ENCODE measurements at places on chromosomes 13 and 19.

DNA sequence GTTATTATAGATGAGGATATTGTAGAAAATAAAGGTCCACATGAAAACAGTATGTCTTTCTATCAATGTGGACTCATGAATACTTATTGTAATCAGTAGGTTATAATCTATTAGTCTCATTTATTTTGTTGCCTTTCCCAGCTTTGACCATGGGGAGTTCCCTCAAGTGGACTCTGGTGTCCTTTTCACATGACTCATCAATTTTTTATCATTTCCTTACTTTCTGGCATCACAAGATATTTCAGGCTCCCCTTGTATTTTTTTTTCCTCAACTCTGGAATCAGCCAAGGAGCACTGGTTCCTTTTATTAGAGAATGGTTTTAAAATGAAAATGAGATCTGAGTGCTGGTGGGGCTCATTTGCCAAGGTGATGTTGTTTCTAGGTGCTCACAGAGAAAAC is 63.4 kb upstream of the DIAPH3 start:
- no peak for DNase-seq

DNA sequence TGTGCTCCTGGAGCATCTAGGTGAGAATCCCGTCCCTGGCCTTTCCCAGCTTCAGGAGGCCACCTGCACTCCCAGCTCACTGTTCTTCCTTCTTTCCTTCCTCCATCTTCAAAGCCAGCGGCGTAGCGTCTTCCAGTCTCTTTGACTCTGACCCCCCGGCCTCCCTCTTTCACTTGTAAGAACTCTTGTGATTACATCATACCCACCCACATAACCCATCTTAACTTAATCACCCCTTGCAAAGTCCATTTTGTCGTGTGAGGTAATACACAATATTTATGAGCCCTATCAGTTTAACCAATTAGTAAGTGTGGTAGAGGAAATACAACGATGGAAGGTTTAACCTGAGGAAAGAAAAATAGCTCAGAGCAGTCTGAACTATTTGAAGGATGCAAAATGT is 4.6 kb upstream of the CDC16 start:
- DNase-seq, result peak; percentile 33

- no peak for DNase-seq
Measured at GRCh38 chr19:709196-709964, 645 bp downstream of the PALM start.

GRCh38 chr13:100381595-100382224 is 206.9 kb downstream of the GGACT start:
- no peak for DNase-seq

DNA sequence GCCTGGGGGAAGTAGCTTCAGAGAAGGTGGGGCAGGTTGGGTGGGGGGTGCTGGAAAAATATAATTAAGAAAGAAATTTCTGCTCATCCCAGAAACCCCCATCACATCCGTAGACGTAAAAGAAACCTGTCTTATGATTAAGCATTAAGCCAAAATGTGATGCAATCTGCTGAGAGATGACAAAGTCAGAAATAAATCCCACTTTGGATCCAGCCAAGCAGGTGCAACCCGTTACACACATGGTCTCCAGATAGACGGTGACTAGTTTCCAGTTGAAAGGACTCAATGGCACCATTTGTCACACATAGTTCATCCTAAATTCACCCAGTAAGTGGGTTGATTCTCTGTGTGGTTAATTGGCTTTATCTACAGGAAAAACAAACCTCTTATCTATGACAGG is 34.1 kb downstream of the PSG5 start:
- DNase-seq, result no peak

DNA sequence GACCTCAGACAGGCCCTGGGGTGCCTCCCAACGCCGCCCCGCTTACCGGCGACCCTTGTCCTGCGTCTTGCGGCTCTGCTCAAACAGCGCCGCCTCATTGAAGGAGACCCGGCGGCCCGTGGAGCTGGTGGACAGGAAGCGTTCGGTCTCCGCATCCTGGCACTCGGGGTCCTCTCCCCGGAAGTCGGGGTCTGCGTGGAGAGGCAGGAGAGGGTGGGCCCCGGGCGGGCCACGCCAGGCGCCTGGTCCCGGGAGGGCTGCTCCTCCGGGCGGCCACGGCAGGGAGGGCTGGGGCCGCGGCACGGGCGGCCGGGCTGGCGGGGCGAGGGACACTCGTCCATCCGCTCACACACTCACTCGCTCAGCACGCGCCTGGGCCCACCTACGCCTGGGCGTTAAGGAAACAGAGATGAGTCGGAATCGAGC is 2.8 kb downstream of the CBARP start:
- no peak for DNase-seq

DNA sequence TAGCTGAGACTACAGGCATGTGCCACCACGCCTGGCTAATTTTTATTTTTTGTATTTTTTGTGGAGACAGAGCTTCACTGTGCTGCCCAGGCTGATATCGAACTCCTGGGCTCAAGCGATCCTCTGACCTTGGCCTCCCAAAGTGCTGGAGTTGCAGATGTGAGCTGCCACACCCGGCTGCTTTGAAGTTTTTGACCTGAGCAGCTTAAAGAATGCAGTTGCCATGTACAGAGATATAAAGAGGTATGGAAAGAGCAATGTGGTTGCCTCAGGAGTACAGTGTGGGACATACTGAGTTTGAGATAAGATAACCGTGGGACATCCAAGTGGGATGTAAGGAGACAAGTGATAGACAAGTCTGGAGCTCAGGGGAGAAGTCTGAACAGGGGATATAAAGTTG is 82.7 kb upstream of the LSM14A start:
- no peak for DNase-seq

DNA sequence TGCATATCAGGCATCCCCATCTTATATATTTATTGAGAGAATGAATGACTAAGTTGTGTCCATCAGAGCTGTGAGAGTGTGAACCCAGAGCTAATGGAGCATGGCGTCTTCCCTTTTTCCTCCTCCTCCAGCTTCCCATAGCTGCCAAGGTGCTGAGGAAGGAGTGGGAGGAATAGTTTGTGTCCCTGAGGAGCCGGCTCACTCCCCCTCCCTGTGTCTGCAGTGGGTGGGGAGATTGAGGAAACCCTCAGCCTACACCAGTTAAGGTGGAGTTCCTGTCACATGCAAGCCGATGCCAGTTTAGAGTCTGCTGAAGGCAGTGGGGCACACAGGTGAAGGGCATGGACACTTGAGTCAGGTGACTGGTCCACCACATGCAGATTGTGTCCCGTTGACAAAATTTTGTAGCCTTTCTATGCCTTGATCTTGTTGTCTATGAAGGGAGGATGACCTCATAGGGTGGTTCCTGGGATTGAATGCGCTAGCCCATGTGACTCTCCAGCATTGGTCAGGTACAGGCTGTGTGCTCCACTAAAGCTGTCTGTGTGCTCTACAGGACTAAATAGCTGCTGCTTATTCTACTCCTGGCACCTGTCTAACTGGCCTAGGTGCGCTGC is 47.6 kb upstream of the GPI start:
- no peak for DNase-seq

DNA sequence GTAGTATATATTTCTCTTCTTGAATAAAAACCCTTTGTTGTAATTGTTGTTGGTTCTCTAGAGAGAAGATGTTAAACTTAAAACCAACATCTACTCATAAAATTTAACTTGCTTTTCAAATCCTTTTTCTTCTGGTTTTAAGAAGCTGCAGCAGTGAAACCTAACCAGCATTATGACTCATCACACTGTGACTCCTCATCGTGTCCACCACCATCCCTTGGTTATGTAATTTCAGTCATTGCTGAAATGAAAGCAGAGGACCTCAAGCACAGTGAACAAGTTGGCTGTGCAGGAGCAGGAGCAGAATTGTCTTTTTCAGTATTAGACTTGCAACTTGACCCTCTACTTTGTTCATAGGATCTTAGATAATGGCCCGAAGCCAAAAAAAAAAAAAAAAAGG is 64.9 kb upstream of the HTR2A start:
- no peak for DNase-seq

DNA sequence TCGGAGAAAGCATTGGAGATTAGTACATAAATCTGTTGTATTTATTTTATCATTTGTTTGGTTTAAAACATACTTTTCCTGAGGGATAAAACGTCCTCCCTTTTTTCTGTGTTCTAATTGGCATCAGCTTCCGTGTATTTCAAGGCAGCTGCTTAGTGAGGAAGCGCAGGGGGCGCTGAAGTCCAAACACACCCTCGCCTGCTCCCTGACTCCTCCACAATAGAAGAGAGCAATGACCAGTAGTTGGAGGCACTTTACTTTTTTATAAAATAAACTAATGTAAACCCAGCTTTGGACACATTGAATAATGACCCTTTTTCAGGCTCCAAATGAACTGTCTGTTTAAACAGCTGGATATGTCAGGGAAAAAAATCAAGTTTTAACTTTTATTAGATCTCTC is 79.9 kb downstream of the RNASEH2B start:
- DNase-seq, result no peak

- no peak for DNase-seq
Measured at GRCh38 chr13:48695776-48696175, 42.0 kb downstream of the CYSLTR2 start.

DNA sequence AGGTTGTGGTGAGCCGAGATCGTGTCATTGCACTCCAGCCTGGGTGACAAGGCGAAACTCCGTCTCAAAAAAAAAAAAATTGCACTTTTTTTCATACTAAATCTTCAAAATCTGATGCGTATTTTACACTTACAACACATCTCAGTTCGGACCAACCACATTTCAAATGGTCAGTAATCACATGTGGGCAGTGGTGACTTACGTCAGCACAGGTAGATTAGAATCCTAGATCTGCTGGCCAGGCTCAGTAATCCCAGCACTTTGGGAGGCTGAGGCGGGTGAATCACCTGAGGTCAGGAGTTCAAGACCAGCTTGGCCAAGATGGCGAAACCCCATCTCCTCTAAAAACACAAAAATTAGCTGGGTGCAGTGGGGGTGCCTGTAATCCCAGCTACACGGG is 1.6 kb upstream of the FARSA start:
- DNase-seq, result no peak

- DNase-seq, result no peak
Measured at GRCh38 chr13:98207416-98207815, 30.3 kb upstream of the RNF113B start.

GRCh38 chr13:47647001-47647400 is 354.1 kb downstream of the SUCLA2 start:
- no peak for DNase-seq

- DNase-seq, result no peak
Measured at GRCh38 chr13:114034481-114034891, 60.6 kb upstream of the C13orf46 start.

- DNase-seq, result no peak
Measured at GRCh38 chr13:50446611-50447010, 396.9 kb downstream of the DLEU7 start.

GRCh38 chr13:92074658-92075057 is 676.2 kb downstream of the GPC5 start:
- no peak for DNase-seq

- no peak for DNase-seq
Measured at GRCh38 chr13:112616586-112617362, 28.8 kb upstream of the TUBGCP3 start.

DNA sequence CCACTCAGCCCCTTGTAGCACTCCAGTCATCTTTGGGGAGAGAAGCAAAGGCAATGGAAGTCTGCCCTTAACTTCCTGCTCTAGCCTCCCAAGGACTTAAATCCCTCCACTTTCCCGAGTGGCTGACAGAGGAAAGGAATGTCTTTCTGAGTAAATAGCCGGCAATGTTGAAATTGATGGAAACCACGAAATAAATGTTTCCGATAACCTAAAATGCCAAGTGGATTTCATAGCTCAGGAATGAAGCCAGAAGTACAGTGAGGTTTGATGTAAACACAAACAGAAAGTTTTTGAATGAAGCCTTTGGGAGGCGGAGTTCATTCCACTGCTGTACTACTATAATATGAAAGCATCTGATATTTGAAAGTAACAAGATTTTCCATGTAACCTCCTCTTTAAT is 14.0 kb upstream of the TBC1D4 start:
- no peak for DNase-seq

GRCh38 chr13:76646946-76647345 is 239.3 kb downstream of the KCTD12 start:
- no peak for DNase-seq

DNA sequence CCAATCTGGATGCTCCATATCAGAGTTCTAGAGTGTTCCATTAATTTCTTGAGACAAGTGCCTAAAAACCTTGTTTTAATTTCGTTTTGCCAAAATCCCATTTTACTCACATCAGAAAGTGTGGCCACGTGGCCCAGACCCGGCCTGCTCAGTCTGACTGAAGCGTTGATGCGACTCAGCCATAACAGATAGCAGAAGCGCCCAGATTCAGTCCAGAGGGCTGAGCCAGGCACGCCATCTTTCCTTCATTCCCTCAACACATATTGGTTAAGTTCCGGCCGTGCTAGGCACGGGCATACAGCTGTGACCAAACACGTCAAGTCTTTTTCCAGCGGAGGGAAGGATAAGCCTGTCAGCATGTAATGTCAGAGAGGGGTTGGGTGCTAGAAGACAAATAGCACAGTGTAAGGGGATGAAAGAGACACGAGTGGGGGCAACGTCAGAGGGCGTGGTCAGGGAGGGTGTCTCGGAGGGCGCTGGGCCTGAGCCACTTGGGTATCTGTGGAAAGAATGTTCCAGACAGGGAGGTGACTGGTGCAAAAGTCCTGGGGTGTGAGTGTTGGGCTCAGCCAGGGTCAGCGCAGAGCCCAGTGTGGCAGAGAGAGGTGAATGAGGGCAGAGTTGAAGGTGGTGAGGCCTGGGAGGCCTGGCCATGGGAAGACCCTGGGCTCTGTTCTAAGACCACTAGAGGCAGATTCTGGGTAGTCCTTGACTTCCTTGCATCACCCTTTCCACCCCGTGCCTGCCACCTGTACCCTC is 3.1 kb downstream of the F10 start:
- no peak for DNase-seq

DNA sequence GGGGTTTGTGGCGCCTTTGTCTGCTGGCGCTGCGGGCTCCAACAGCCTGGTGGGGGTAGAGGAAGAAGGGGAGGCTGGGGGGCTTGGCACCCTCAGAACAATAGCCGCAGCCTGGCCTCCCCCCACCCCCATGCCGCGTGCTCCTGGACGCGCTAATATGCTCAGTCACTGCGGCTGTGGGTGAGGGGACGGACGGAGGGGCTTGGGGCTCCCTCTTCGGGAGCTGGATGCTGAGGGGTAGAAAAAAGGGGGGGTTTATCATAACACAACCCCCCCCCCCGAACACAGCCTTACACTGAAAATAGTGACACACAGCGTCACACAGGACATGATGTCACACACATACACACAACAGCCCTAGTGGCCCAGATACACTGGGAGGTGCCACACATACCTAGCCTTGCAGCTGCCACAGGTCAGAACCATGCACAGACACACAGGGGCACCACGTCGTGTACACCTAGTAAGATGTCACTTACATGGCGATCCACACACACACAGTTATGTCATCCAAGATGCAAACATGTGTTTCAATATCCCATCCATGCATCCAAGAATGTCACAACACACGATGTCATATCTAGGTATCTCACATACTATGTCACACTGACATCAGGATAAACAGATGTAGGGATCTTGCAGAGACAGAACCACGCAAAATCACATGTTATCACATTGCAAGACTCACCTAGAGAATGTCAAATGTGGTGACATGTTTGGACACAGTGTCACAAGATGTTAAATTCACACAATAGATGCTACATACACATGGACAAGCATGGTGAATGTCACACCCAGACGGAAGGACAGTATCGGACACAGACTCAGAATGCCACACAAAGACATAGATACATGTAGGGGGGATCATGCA is 806 bp downstream of the MAST1 start:
- DNase-seq, result no peak

- DNase-seq, result no peak
Measured at GRCh38 chr19:30807278-30807677, 435.1 kb downstream of the ZNF536 start.

- no peak for DNase-seq
Measured at GRCh38 chr19:19661675-19662251, 1.7 kb downstream of the ATP13A1 start.
